ENCODE measurements at places on chromosomes 16 and 17.

GRCh38 chr16:88599825-88600538, 29.8 kb downstream of the ZC3H18 start:
- no peak for DNase-seq

- no peak for DNase-seq
These were observed 55.1 kb upstream of the GSG1L start for GRCh38 chr16:28118637-28119036.

- DNase-seq: no peak
These were observed 5.6 kb upstream of the NOTUM start for GRCh38 chr17:81966343-81967243.

DNA sequence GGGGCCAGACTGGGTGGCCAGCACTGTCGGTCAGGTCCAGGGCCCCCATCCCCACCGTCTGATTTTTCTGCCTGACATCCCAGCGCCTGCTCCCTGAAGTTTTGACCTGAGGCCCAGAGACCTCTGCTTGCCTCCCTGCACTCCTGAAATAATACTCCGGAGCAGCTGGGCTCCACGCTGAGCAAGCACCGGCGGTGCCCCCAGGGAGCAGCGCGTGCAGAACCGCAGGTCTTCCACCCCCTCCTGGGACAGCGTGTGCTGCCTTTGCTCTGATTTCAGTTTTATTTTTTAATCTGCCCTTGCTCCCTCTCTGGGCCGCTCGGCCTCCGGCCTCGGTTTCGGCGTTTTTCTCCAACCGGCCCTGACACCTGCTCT, 132.4 kb upstream of the GSE1 start:
- DNase-seq: no peak

GRCh38 chr16:29763326-29763725, 14.7 kb upstream of the ZG16 start:
- no peak for DNase-seq

GRCh38 chr17:79087428-79088143, 13.0 kb downstream of the ENGASE start:
- no peak for DNase-seq

- DNase-seq: no peak
These were observed 96.6 kb downstream of the MRM1 start for GRCh38 chr17:36697903-36698530.

DNA sequence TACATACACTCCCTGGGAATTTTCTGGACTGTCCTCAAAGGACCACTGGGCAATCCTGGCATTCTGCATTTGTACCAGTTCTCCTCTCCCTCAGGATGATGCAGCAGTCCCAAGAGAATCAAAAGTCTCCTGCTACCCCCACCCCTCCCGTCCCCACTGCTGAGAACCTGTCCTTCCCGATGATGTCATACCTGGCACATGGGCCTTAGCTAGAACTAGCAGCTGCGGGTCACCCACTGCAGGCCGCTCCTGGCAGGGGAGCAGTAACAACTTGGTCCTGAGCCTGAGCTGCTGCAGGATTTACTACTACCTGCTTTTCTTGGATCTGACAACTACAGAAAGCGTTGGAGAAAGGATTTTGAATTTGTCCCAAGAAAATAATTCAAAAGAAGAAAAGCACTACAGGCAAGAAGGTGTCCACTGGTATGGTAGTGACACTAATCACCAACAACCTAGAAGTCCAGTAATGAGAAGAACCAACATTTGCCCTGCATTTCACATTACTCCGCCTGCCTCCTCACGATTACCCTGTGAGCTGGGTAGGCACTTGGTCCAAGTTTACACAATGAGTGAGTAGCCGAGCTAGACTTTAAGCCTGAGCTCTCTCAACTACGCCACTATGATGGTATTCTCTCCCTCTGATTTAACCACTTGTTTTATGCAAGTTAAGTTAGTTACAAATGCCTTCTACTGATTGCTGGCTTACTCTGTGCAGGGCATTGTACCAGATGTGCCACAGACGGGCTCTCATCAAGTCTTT, 55.3 kb upstream of the ETV4 start:
- no peak for DNase-seq

DNA sequence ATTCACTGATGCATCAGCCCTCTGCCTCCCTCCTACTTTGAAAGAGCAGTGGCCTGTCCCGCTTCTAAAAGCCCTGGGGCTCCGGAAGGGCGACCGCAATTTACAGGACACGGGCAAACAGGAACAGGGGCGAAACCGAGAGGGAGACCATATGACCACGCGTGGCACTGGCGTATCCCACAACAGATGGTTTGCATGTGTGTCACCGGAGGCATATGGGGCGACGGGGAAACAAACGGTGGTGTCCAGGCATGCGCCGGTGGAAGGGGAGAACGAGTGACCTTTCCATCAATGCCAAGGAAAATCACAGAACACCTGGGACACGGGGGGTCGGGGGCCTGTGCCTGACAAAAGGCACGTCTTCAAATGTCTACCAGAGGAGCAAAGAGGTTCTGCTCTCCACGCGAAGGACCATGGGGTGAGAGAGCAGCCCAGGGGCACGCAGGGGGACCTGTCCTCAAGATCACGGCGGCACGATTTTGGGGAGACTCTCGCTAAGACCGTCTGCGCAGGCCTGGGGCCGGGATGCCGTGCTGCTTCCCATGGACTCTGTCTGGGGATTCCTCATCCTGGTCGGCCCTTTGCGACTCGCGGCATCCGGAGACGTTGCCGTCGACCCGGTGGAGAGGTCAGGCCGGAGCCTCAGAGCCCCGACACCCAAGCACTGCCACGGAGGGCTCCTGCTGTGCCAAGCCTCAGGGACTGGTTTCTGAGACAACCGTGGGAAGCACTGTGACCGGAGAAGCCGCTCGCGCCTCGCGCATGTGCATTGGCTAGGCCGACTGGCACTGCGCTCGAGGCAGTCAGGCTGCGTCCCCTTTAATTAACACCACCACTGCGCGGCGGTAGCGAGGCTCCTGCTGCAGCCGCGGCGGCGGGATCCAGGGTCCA, 12.8 kb upstream of the KCNJ18 start:
- DNase-seq: no peak

DNA sequence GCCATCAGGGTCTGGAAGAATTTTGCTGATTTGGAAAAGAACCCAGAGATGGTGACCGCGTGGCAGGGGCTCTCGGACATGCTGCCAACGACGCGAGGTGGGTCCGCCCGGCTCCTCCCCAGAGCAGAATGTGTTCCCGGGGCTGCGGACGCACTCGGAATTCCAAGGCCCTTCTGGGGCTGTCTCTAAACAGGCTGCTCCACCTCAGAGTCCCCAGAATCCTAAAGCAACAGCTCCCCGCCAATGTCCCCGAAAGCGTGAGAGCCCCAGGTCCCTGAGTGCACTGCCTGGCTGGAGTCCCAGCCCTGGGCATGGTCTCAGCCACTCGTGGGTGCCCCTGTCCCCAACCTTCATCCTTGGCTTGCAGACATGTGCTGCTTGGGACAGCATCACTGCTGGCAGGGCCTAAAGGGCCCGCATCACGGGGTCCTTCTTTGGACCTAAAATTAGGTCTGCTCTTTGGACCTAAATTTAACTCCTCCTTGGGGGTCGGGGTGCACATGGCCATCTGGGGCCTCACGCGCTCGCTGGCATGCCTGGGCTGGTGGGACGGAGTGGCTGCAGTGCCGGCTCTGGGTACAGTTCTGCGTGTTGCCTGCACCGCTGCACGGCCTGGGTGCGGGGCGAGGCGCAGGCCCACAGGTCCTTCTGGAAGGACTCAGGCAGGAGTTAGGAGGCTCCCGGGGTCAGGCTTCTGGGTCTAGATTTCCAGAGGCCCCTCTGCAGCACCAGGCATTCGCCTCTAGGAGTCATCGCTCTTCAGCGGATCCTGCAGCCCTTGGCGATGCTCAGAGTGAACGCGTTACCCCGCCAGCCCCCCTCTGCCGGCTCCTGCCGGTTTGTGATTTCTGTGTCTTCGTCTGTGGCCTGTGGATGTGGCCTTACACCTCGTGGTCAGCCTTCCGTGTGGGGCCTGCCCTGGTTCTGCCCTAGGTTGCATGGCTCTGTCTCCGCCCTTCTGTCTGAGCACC, 41.9 kb upstream of the CHMP6 start:
- no peak for DNase-seq

DNA sequence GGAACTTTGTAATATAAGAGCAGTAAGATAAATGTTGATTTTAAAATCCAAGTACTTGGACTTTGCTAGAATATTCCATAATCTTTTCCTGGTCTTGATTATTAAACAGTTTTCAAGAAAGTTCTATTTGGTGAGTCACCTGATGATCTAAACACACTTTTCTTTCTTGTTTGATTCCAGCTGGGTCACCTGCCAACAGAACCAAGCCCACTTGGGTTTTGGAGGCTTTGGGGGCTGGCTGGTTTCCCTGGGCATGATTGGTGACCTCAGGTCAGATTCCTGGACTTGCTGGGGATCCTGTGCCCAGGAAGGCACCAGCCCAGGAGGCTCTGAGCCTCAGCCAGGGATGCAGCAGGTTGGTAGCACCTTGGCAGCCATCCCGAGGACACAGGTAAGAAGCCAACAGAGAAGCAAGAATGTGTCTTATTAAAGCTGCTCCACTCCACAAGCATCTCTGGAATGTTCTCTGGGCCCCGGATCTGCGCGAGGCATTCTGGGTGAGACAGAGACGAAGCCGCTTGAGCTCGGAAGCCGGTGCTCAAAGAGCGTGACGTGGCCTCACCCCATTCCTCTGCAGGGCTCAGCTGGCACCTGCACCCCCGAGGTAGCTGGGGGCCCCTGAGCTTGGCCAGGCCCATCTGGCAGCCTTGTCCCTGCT, 3.1 kb upstream of the TEX19 start:
- DNase-seq: no peak

GRCh38 chr16:84647828-84648594, at the start of gene KLHL36:
Gene KLHL36, plus strand, starts transcription at chr16:84648511. Its CDS starts 2,357 bp downstream, at chr16:84650868.
- DNase-seq: no peak

- no peak for DNase-seq
These were observed 69.8 kb downstream of the SHISA9 start for GRCh38 chr16:12971241-12971640.

DNA sequence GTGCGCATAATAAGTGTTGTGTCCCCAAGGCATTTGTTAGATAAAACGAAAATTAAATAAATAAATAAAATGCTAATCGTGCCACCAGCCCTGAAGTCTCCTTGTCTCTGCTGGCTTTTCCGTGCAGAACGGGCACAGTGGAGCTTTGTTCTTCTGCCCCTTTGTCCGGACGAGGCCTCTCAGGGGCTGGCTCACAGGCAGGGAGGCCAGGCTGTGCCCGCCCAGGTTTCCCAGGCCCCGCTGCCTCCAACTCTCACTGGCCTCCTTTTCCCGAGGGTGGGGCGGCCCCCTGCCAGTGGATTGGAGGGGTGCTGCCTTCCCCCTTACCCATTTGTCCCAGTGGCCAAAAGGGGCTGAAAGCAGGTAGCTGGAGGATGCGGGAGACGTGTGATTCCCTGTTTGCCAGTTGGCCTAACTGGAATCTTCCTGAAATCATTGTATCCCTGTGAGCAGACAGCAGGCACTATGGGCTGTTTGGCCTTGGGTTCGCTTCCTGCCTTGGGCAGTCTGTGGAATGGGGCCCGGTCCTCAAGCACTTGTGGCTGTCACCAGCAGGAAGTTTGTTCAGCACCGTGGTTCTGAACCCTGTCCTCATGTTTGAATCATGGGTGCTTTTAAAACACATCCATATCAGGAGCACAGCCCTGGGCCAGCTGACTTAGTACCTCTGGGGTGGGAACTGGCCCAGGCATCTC, 64.4 kb downstream of the KSR1 start:
- DNase-seq: no peak

- no peak for DNase-seq
These were observed 13.7 kb downstream of the PIEZO1 start for GRCh38 chr16:88771294-88771772.

GRCh38 chr16:56912746-56913708, 18.9 kb upstream of the HERPUD1 start:
- DNase-seq: no peak

GRCh38 chr16:87561200-87562105, 40.9 kb upstream of the JPH3 start:
- DNase-seq: no peak

GRCh38 chr16:81740169-81740568, 38.9 kb upstream of the PLCG2 start:
- DNase-seq: no peak

DNA sequence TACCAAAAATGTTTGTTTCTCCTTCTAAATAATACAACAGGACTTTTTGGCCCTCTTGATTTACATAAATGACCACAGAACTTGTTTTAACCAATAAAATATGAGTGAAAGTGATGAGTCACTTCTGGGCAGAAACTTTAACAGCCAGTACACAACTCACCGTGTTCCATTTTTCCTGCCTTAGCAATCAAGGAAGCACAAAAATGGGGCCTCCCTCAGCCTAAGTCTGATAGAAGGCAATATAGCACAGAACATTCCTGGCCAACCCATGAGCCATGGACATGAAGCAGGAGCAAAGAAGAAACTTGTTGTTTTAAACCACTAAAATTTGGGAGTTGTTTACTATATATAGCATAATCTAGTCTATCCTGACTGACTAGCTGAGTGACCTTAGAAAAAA, 61.1 kb upstream of the MTMR4 start:
- DNase-seq: no peak

DNA sequence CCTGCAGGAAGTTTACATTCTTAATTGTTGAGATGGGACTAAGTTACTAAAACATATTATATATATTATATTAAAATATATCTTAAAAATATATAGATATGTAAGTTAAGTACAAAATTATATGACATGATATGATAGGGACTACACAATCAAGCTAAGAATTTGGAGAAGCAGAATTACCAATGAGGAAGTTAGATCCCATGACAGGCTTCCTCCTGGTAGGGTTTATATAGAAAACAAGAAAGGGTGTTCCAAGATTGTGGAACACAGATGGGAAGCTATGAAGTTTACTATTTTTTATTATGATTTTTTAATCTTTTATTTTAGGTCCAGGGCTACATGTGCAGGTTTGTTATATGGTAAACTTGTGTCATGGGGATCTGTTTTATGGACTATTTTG, 260.8 kb upstream of the ZFHX3 start:
- DNase-seq: no peak

DNA sequence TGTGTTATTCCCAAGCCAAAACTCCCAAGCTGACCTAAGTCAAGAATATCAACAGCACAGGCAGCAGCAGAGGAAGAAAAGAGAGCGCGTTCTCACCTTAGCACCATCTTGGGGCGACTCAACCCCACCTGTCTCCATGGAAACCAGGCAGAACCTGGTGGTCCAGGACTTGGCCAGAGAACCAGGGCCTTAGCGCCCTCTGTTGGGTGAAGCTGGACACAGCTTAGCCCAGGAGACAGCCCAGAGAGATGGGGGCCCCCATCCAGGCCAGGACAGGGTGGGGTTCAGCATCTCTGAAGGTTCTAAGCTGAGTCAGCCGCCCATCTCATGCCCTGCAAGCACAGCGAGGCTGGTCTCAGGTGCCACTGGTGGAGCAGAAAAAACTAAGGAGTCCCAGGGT, 60.1 kb upstream of the TMEM132E start:
- DNase-seq: no peak
